Fibroblast of gingiva (primary cell): ENCODE measurements at places on chromosomes 1 and 21.

GRCh38 chr1:107443027-107443426 is 302.2 kb downstream of the NTNG1 start:
- no peak for DNase-seq

GRCh38 chr1:43367026-43367903 is 546 bp downstream of the ELOVL1 start:
- DNase-seq, result no peak

DNA sequence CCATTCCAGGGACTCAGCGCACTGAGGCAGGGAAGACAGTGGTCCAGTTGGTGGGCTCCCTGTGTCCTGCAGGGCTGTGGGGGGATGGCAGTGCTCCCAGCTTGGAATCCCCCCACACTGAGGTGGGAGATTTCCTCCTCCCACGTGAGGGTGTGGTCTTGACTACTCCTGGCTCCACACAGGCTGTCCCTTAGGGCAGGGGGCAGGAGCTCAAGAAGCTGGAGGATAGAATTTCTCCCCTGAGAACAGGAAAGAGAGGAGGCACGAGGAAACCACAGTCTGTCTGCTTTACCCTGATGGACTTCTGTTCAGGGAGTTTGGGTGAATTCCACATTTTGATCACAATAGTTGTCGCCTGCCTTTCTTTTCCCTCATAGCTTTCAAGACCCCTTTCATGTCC is 62.1 kb downstream of the CACNA1E start:
- no peak for DNase-seq

DNA sequence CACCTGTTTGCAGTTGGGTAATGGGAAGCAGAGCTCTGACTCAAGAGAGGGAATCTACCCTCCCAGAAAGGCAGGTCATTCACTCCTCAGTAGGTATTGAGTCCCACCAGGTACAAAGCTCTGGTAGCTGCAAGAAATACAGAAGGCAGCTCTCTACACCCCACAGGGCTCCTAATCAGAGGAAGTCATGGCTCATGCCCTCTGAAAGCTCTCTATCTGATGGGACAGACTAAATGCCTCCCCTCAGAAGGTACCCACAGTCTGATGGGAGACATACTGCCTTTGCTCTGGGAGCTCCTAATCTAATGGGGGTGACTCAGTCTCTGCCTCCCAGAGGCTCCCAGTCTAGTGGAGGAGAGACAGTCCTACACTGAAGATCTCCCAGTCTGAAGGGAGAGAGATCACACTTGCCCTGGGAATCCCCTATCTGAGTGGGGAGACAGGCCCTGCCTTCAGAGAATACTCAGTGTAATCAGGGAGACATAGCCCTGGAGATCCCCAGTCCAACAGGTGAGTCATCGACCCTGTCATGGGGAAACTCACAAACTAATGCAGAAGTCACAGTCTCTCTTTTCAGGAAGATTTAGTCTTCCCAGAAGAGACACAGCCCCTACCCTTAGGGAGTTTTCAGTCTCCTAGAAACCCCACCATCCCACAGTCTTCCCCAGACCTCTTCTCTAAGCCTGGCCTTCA is 23.7 kb downstream of the CAMK1G start:
- DNase-seq, result no peak

DNA sequence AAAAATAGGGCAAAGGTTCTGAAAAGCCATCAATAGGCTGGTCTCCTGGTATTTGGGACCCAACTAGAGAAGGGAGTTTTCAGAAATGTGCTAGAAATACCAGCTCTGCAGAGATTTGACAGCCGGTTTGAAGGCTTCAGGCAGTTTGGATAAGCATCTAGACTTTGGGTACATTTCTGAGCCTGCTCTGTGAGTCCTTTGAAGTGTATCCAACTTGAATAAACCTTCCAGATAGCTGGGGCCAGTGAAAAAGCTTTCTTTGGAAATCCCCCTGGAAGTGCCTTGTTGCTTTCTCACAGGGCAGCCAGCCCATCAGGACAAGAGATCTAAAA is 6.4 kb upstream of the PEF1 start:
- DNase-seq, result no peak

- no peak for DNase-seq
These were observed 7.2 kb downstream of the XCL1 start for GRCh38 chr1:168583571-168583970.

DNA sequence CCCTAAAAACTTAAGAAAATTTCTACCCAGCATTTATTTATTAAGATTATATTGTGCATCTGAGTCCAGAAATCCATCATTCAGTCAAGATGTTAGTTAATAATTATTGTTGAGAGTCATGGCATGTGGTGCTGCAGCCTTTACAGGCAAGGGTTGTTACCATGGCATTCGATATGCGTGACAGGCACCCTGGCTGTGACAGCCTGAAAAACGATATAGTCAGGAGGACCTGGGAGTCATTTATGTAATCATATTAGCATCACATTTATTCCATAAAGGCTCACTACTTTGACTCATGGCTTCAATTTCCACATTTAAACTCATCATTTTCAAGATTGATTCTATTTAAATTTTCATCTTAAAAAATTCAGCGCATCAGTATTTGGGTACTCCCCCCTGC is 68.0 kb downstream of the CACHD1 start:
- no peak for DNase-seq
